H54 (cell line): ENCODE measurements at places on chromosomes 1 and 21.

- no peak for DNase-seq
Observed at GRCh38 chr21:32248571-32249461, 30.0 kb downstream of the MIS18A start.

- DNase-seq = no peak
Observed at GRCh38 chr1:70043804-70044203, 161.6 kb downstream of the LRRC40 start.

- no peak for DNase-seq
Observed at GRCh38 chr1:59846895-59847282, 32.1 kb downstream of the HOOK1 start.

DNA sequence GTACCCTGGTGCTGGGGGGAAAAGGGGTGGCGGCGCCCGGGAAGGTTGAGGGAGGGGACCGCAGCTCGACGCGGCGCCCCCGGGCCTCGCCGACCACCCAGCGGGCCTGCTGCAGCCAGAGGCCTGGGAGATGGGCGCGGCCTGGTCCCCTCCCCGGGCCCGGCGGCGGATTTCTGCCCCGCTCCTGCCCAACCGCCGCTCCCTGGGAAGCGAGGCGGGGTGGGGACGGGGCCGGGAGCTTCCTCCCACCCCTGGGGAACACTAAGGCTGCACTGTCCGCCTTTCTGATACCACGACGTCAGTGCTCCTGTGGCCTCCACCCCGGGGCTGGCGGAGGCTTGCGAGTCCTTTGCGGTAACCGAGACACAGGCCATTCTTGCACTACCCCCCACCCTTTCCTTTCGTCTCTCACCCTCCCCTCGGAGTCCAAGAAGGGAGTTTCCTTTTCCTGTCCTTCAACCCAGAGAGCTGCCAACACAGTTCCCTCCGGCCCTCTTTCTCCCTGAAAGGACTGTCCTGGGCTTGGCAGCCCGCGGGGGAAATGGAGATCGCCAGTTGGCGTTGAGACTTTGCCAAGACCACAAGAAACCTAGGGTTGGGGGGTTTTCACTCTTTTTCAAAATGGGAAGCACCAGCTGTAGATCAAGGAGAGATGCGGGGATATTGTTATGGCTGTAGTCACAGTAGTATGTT is 742 bp downstream of the SH3GLB1 start:
- DNase-seq = peak; percentile 39

DNA sequence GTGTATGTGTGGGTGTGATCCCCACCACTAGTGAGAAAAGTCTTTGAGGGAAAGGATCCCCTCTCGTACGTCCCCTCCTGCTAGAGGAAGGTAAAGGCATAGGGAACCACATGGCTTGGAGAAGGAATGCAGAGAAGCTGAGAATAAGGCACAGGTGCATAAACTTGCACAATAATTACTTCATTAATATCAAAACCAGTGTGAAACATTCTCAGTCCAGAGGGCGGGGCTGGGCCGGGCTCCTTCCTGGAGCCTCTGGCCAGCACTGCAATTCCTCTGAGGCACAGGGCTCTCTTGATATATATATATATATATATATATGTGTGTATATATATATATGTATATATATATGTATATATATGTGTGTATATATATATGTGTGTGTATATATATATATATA is 162.6 kb downstream of the TSEN15 start:
- DNase-seq = no peak

DNA sequence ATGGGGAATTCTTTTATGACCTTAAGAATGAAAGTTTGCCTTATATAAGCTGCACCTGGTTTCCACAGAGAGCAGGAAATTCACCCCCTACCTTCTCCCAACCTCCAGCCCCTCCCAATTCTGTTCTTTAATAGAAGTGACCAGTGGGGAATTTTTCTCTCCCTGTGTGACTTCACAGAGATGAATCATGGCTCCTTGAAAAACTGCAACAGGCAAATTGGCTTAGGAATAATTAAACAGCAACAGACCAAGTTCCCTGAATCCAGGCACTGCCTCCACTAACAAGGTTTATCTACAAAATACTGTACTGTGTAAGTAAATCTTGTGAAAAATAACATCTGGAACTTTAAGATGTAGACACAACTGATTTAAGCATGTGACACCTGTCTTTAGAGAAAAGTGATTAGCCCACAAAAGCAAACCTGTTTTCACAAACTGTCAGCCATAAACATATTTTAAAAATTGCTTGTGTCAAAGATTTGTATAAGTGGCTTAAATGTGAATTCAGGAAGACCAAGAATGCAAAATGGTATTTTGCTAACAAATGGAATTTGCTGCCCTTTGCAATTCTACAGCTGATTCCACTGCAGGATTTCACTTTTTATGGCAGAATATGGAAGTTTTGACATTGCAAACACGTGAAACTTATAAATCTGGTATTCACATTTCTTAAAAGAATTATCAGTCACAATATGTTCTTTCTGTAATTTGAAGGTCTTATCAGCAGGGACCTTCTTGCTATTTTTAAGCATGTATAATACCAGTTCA is 54.0 kb downstream of the ALG14 start:
- peak; percentile 20 for DNase-seq

DNA sequence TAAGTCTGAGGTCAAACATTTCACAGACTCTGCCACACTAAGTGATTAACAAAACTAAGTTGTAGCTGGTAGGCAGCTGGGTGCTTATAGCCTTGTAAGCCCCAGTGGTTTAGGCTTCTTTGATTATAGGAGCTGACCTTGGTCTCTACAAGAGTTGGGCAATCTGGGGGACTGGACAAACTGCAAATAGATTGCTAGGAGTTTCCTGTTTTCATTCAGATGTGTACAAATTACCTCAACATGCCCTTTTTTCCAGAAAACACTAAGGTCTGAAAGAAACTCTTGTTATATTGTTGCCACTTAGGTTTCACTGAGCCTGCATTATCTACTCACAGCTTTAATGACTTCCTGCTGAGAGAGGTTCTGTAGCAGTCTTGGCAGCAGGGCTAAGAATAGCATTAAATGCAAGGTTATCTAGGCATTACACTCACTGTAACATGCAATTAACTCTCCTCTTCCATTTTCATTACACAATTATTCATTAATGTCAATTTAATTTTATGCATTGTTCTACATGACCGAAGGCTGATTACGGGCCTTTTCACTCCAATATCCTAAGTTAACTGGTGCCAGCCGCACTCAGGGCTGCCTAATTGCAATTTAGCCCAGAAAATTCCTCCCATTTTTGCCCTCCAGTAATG is 314.0 kb downstream of the LMO4 start:
- DNase-seq = no peak

- no peak for DNase-seq
Observed at GRCh38 chr21:36698385-36698980, 432 bp upstream of the SIM2 start.

GRCh38 chr1:185823467-185823866 is 89.3 kb downstream of the HMCN1 start:
- DNase-seq = no peak

- no peak for DNase-seq
Observed at GRCh38 chr1:213828867-213829266, 158.9 kb upstream of the PROX1 start.

DNA sequence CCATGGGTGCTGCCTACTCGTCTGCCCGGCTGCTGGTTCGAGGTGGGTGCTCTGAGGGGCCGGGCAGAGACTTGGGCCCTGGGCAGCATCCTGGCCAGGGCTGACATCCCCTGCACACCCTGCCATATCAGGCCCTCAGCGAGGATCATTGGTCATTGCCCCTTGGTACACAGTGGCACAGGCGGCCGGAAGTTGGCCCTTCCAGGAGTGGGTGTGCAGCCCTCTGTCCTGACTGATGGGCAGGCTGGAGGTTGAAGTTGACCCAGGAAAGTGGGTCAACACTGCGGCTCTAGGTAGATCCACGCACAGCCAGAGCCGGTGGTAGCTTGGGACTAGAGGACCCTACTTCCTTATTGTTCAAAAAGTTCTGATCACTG is 72.9 kb downstream of the TRIM11 start:
- no peak for DNase-seq

GRCh38 chr1:109161858-109162606 is 48.1 kb downstream of the ELAPOR1 start:
- DNase-seq = peak; percentile 23

DNA sequence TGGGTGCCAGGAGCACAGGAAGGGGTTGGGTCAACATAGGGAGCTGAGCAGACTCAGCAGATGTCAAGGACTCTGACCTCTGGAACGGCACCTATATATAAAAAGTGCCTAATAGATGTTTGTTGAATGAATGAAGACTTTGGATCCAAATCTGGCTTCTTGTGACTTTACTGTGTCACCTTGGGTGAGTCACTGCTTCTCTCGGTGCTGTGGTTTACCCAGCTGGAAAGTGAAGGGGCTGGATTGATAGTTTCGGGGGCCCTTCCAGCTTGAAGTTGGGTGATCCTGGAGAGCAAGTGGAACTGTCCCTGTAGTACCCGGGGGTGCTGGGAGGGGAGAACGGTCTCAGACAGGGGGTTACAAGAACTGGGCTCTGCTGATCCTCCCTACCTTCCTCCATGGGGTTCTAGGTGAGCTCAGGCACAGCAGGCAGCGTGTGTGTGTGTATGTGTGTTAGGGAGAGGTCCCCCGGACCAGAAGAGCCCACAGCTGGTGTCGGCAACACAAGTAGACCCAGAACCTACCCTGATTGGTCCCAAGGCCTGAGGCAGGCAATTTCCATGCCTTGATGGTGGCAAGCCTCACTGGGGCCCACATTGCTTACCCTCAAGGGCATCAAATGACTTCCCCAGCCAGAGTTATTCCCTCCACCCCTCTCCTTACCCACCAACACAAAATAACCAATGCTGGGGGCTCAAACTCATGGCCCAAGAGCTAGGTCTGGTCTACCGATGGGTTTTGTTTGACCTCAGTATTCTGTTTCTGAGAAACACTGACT is 5.5 kb upstream of the PADI1 start:
- DNase-seq = no peak

DNA sequence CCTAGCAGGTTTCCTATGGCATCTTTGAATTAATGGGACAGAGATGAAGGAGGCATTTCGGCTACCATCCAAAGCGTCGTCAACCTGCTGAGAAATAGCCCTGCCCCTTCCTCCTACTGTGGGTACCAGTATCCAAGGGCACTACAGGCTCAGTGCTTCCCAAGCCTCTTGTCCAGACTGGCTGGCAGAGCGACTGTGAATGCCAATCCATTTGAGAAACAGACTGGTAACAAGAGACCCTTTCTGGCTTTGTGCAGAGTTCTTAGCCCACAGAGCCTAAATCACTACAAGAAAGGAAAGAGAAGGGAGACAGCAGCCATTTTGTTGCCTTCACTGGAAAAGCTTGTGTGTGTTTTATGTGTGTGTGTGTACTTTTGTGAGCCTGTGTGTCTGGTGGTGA is 115.5 kb downstream of the HMGB4 start:
- no peak for DNase-seq

DNA sequence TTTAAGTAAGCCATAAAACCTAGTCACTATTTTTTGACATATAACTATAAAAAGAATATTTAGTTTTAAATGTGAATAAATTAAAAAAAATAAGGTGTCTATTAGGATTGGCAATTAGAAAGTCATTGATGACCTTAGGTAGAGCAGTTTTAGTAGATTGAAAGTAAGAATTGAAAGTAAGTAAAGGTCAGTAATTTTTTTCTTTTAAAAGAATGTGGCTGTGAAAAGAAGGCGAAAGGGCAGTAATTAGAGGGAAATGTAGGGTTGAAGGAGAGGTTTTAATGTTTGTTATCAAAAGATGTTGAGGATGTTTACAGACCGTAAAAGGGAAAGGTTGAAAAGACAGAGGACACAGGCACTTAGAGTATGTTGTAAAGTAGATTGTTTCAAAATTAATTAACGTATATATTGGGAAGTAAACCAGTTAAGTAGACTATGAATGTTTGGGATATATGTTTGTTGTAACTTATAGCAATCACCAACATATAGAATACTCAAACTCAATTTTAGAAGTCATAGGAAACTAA is 41.0 kb downstream of the ZFYVE9 start:
- DNase-seq = no peak

DNA sequence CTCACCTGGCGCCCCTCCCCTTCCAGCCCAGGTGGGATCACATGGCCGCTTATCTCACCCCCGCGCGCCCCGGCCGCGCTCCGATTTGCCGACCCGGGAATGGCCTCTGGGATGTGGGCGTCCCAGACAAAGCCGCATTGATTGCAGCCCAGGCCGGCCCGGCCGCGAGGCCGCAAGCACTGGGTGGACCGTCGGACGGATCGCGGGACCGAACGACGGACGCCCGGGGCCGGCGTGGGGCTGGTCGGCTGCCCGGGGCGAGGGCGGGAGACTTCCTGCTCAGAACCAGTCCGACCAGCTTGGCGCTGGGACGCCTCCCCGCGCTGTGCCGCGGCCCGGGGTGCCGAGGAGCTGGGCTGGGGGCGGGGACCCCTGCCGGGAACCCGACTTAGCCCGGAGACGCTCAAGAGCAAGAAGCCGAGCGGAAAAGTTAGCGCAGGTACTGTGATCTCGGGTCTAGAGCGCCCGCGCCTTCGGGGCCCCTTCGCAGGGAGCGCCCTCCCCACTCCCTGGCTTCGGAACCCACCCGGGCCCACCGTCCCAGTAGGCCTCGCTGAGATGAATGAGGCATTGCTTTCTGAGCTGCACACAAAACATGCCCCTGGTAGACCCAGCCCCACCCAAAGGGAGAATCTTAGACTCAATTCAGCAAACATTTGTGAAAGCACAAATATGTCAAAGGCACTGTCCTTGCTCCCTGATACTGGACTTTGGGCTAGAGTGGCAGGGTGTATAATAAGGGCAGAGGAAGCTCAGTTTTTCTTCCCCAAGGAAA is 415 bp upstream of the LAD1 start:
- DNase-seq = no peak

DNA sequence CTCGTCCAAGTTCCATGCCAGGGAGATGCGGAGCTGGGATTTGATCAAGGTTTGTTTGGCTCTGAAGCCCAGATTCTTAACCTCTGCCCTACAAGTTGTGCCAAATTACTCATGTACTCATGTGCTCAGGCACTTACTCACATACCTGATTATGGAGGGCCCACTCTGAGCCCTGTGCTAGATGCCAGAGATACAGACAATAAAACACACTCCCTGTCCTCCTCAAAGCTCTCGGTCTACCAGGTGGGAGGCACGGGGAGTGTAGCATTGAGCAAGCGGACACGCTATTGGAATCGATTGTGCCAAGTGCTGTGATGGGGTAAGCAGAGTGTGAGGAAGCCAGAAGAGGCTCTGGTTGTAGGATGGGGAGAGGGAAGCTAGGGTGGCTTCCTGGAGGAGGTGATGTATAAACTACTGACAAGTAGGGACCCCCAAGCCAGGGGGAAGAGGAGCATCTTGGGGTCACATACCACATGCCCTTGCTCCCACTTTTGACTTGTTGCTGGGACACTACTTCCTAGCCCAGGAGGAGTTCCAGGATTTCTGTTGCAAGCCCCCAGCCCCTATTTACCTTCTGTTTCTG is 49.8 kb upstream of the IFNLR1 start:
- DNase-seq = peak; percentile 40

GRCh38 chr1:153371231-153371630 is 4.2 kb downstream of the S100A12 start:
- DNase-seq = no peak

DNA sequence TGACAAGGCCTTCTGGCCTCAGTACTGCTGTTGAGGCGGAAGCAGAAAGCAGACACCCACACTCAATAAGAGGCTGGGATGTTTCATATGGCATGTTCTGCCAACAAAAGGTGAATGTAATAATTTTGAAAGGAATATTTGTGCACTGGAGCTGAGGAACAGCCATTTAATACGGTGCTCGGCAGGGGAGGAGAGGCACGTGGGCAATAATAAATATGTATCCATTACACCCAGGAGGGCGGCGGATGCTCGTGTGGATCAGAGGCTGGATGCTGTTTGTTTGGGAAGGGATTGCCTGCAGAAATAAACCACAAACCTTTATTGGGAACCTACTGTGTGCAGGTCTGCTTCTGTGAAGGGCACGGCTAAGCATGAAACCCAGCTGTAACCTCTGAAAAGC is 92.0 kb downstream of the VWA5B1 start:
- DNase-seq = no peak
